ENCODE measurements at places on chromosomes 13 and 19.

- no peak for DNase-seq
Measured at GRCh38 chr13:30009411-30009810, 159.0 kb upstream of the UBL3 start.

GRCh38 chr13:24129914-24130774 is 30.4 kb upstream of the SPATA13 start:
- no peak for DNase-seq

- no peak for DNase-seq
Measured at GRCh38 chr13:38409771-38410170, 60.1 kb downstream of the UFM1 start.

- no peak for DNase-seq
Measured at GRCh38 chr19:45814851-45815480, at the start of gene RSPH6A. RSPH6A (minus strand) TSS chr19:45815308; CDS start chr19:45815176, 132 bp downstream.

DNA sequence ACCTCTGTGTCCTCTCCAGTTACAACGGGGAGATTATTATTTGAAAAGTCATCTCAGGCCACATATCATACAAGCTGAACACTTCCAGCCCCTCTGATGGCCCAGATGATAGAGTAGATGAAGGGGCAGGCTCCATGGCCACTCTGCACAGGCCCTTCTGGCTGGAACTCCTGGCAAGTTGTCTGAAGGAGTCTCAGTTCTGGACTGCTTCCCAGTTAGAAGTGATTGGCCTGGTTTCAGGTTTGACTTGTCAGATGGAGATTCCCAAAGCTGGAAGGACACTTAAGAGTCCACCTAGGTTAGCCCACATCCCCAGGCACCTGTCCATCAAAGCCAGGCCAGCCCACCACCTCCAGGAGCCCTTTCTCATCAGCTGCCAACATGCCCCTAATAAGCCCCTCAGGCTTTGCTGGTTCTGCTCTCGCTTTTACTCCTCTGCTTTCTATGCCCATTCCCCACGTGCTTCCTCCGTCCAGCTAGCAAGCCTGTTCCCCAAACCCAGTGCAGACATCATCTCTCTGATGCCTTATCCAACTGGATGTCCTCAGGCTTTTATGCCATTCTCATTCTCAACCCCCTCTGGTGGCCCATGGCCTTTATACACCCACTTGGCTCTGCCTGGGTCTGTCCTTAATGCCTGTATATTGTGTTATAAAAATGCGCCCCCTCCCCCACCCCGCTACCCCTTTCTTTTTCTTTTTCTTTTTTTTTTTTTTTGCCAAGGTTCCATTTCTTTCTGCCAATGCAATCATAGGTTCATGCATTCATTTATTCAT is 56.5 kb downstream of the HSPH1 start:
- no peak for DNase-seq

DNA sequence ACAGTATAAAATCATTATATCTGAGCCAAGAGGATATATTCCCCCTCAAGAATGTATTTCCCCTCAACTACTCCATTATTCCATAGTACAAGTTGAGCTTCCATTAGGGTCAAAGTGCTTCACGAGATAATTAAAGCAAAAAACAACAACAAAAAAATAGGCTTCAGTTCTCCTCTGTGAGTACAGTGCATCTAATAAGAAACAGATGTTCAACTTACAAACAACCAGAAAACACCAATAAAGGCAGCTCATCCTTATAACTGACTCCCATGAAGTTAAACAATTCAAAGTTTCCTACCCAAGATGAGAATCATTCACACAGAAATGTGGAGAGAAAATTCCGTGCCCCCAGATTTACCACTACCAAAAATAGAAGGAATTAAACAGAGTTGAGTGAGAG is 854.4 kb downstream of the PCDH9 start:
- DNase-seq: no peak

- DNase-seq: no peak
Measured at GRCh38 chr19:23972161-23972560, 57.5 kb downstream of the ZNF726 start.

GRCh38 chr13:110636701-110637201 is 21.4 kb downstream of the NAXD start:
- DNase-seq: no peak

DNA sequence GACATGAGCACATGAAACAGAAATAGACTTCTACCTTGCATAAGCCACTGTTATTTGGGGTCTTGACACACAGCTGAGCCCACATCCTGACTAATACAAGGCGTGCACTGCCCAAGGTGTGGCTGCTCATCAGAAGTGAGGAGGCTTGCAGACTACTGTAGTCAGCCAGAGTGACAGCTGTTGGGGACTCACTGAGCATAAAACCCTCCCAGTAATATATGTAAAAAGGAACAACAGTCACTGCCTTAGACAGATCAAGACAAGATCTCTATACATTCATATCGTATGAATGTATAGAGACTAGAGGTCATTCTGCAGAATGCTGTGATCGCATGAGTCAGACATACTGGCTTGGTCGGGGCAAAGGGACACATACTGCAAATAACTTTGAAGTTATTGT is 4.1 kb upstream of the C1QTNF9B start:
- peak; percentile 74 for DNase-seq

DNA sequence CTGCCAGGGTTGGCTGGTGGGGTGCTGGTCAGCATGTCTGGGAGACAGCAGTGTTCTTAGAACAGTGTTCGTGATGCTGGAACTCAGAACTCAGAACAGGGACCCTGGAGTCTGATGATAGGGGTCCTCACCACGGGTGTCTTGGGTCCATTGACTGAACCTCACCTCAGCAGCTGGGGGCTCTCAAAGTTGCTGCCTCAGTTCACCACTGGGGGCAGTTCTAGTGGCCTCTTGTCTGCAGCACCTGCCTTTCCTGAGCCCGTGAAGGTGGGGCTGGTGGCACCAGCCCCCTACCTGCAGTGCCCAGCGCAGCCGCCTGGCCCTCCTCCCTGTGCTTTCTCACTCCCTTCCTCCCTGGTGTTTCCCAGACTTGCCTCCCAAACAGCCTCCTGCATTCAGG is 28.5 kb downstream of the SAFB start:
- DNase-seq: no peak

GRCh38 chr13:113048766-113049165 is 56.8 kb upstream of the F7 start:
- DNase-seq: no peak
